ENCODE measurements at places on chromosomes 11 and 22.

DNA sequence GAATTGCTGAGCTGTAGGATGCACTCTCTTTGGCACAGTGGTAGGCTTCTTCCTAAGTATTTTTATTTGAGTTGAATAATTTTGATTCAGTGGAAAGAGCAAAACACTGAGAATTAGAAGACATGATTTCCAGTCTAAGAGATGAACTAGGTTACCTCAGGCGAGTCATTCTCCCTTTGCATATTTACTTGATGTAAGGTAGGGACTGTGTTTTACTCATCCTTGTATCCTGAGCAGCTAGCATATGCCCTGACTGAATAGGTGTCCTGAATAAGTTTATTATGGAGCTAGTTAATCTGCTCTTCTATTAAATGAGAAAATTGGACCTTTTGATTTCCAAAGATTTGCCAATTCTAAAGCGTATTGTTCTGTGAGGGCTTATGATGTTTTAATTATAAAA, 50.7 kb downstream of the STIM1 start:
- DNase-seq = no peak

- no peak for DNase-seq
These were observed 169.6 kb downstream of the MAML2 start for GRCh38 chr11:96173422-96173821.

DNA sequence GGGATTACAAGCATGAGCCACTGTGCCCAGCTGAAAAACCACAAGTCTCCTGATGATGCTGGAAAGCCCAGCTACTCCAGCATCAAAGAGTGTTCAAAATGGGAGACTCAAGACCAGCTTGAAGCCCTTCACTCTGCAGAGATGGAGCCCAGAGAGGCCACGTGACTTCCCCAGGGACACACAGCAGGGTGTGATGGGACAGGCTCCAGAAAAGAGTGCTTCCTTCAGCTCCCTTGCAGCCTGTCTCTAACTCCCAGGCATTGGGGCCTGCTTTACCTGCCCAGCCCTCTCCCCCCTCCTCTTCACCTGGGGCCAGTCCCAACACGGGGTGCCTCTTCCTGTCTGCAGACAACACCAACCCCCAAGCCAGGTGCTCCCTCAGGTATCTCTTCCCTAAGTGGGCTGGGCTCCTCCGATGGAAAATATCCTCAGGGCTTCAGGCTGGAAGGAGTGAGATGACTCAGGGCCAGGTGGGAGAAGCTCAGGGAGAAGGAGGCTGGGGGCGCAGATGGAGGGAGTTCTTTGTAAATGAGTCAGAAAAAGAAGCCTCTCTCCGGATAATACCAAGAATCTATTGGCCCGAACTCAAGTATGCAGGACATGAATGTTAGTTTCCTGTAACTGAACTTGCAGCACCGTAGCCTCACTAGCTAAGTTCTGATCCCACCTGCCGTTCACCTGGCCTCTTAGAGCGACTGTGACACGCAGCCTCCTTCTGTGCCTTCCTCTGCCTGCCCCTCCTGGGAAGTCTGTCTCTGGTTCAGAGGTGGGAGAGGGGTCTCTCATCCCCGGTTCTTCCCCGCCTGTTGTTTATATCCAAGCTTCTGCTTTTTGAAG, 326.6 kb downstream of the MN1 start:
- no peak for DNase-seq

DNA sequence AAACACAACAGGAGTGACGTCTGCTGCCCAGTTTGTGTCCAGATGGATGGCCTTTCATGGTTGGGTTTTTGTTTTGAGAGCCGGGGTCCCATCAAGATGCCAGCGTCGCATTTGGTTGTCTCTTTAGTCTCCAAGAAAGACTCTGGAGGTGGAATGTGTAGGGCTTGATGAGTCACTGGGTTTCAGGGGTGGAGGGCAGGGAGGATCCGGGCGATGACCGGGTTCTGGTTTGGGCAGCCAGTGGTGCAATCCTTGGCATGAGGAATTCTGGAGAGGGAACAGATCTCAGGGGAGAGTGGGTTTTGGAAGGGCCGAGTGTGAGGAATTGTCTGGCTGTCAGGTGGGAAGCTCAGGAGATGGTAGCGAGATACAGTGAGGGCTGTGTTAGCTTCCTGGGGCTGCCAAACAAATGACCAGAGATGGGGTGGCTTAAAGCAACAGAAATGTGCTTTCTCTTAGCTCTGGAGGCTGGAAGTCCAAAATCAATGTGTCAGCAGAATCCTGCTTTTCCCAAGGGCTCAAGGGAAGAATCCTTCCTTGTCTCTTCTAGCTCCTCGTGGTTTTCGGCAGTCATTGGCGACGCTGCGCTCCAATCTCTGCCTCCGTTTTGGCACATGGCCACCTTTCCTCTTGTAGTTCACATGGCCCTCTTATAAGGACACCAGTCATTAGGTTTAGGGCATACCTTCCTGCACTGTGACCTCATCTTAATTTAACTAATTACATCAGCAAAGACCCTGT, 26.4 kb upstream of the PPFIA1 start:
- no peak for DNase-seq

DNA sequence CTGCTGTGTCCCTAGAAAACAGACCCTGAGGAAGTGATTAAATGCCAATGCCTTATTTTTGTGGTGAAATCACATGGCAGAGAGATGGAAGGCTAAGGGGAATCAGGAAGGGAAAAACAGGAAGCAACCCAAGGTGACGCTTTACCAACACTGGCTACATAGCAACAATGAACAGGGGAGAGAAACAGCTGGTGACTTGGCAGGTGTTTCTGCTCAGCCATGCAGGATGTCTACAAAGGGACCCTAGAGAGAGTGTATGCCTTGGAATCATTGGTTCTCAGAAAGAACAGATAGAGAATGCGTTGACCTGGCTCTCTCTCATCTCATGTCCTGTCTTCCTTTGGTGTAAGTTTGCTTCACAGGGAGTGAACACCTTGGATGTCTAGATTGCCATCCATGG, 911.9 kb downstream of the OPCML start:
- DNase-seq = no peak

GRCh38 chr22:39570665-39571064, at the start of gene CACNA1I:
CACNA1I (plus strand) TSS chr22:39570753; CDS start chr22:39570753, 0 bp downstream.
- no peak for DNase-seq
